ENCODE measurements at places on chromosomes 3 and 15. TPM values are rescaled to one million over a fixed set of nuclear protein-coding genes. Genes with fewer than 3 reads are reported as not detected.

GRCh38 chr15:86650094-86650493, 570.4 kb downstream of the AGBL1 start:
- H3K27ac ChIP-seq, result no peak overlapping the region
- H3K27me3 ChIP-seq, result no peaks in the 10 kb centered on the region
- no peak overlapping the region for H3K4me3 ChIP-seq

- H3K4me1 ChIP-seq, result no peaks in the 10 kb centered on the region
- H3K27me3 ChIP-seq, result no peaks in the 10 kb centered on the region
- no peak overlapping the region for H3K27ac ChIP-seq
- no peaks in the 10 kb centered on the region for H3K36me3 ChIP-seq
- no peak for DNase-seq
Observed at GRCh38 chr3:127120851-127121647, 71.9 kb upstream of the PRR23E start.

- H3K27me3 ChIP-seq, result no peaks in the 10 kb centered on the region
- H3K4me1 ChIP-seq, result no peaks in the 10 kb centered on the region
- no peaks in the 10 kb centered on the region for H3K36me3 ChIP-seq
- DNase-seq, result no peak
- no peak overlapping the region for H3K4me3 ChIP-seq
Observed at GRCh38 chr3:32276279-32276841, 37.9 kb downstream of the CMTM8 start.

- H3K4me1 ChIP-seq, result no peaks in the 10 kb centered on the region
- no peak for DNase-seq
- H3K4me3 ChIP-seq, result no peak overlapping the region
- H3K27ac ChIP-seq, result no peak overlapping the region
- H3K27me3 ChIP-seq, result no peaks in the 10 kb centered on the region
Observed at GRCh38 chr3:83655083-83655482, 1303.7 kb upstream of the CADM2 start.

GRCh38 chr3:56862352-56863062, 60.8 kb upstream of the ARHGEF3 start:
- H3K27ac ChIP-seq, result no peak overlapping the region
- H3K27me3 ChIP-seq, result no peaks in the 10 kb centered on the region
- no peaks in the 10 kb centered on the region for H3K4me1 ChIP-seq
- H3K4me3 ChIP-seq, result no peak overlapping the region
- H3K36me3 ChIP-seq, result no peaks in the 10 kb centered on the region

- no peaks in the 10 kb centered on the region for H3K36me3 ChIP-seq
- H3K4me1 ChIP-seq, result no peaks in the 10 kb centered on the region
- peak within 1 kb of the TSS; percentile 54 for H3K27ac ChIP-seq
- H3K4me3 ChIP-seq, result peak within 1 kb of the TSS; percentile 55
Observed at GRCh38 chr3:25427942-25428788, at the start of gene RARB. Gene RARB, plus strand, starts transcription at chr3:25428263. Its CDS starts 469 bp downstream, at chr3:25428732.

DNA sequence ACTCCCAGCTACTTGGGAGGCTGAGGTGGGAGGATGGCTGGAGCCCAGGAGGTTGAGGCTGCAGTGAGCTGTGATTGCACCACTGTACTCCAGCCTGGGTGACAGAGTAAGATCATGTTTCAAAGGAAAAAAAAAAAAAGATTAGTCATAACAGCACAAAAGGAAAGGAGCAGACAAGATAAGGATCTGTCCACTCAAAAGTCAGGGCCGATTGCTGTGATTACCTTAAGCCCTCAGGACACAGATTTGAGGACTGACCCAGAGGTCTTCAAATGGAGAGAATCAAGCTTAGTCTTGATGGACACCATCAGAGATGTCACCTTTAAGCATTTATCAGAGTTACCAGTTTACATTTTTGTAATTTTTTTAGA, 23.9 kb upstream of the HEG1 start:
- DNase-seq, result no peak
- H3K27ac ChIP-seq, result no peak overlapping the region
- no peaks in the 10 kb centered on the region for H3K4me1 ChIP-seq
- no peak overlapping the region for H3K4me3 ChIP-seq
- no peaks in the 10 kb centered on the region for H3K27me3 ChIP-seq

- H3K36me3 ChIP-seq, result no peaks in the 10 kb centered on the region
- no peak for DNase-seq
- no peaks in the 10 kb centered on the region for H3K4me1 ChIP-seq
- H3K4me3 ChIP-seq, result no peak overlapping the region
- no peak overlapping the region for H3K27ac ChIP-seq
Observed at GRCh38 chr3:12829404-12829803, 12.0 kb downstream of the RPL32 start.

DNA sequence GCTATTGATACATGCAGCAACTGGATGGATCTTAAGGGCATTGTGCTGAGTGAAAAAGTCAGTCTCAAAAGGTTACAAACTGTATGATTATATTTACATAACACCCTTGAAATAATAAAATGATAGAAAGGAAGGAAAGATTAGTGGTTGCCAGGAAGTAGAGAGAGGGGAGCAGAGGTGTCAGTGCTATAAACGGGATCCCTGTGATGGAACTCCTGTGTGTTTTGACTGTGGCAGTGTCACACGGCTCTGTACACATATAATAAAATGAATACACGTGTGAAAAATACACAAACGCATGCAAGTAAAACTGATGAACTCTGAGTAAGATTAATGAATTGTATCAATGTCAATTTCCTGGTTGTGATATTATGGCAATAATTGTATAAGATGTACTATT, 60.3 kb downstream of the TCAIM start:
- H3K4me3 ChIP-seq, result no peak overlapping the region
- H3K27ac ChIP-seq, result no peak overlapping the region
- no peaks in the 10 kb centered on the region for H3K4me1 ChIP-seq
- H3K36me3 ChIP-seq, result peaks cover 22% of the 10 kb centered on the region
- no peak for DNase-seq
- no peaks in the 10 kb centered on the region for H3K27me3 ChIP-seq

GRCh38 chr3:100465892-100466777, 26.3 kb upstream of the TMEM45A start:
- no peak overlapping the region for H3K27ac ChIP-seq
- H3K27me3 ChIP-seq, result no peaks in the 10 kb centered on the region
- no peak overlapping the region for H3K4me3 ChIP-seq
- no peaks in the 10 kb centered on the region for H3K4me1 ChIP-seq
- H3K36me3 ChIP-seq, result no peaks in the 10 kb centered on the region

- no peak for DNase-seq
- H3K27ac ChIP-seq, result no peak overlapping the region
- H3K4me1 ChIP-seq, result no peaks in the 10 kb centered on the region
- H3K36me3 ChIP-seq, result no peaks in the 10 kb centered on the region
- no peaks in the 10 kb centered on the region for H3K27me3 ChIP-seq
Observed at GRCh38 chr15:46523701-46524100, 888.9 kb downstream of the SQOR start.

DNA sequence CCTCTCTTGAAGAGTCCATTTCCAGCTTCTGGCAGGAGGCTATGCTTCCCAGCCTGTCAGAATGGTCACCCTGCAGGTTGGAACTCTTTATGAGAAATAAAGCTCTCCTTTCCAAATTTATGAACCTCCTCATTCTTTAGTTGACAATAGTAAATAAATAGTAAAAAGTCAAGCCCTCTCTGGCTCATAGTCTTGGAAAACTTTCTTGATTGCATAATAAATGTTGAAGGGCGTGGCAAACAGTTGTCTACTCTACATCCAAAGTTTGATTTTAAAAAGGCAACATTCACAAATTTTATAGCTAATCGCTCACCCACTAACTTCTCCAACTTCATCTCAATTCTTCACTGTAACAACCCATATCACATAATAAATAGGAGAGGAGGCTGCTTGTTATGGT, 58.8 kb downstream of the MCF2L2 start:
- DNase-seq, result no peak
- no peak overlapping the region for H3K4me3 ChIP-seq
- no peaks in the 10 kb centered on the region for H3K27me3 ChIP-seq
- H3K4me1 ChIP-seq, result no peaks in the 10 kb centered on the region

- H3K4me3 ChIP-seq, result no peak overlapping the region
- H3K27ac ChIP-seq, result no peak overlapping the region
- no peaks in the 10 kb centered on the region for H3K27me3 ChIP-seq
- DNase-seq, result no peak
Observed at GRCh38 chr3:13688034-13688433, 139.1 kb downstream of the FBLN2 start.

GRCh38 chr3:165502707-165503106, 306.5 kb upstream of the SLITRK3 start:
- no peaks in the 10 kb centered on the region for H3K36me3 ChIP-seq
- no peak overlapping the region for H3K27ac ChIP-seq
- H3K27me3 ChIP-seq, result no peaks in the 10 kb centered on the region
- H3K4me3 ChIP-seq, result no peak overlapping the region
- H3K4me1 ChIP-seq, result peaks cover 16% of the 10 kb centered on the region

DNA sequence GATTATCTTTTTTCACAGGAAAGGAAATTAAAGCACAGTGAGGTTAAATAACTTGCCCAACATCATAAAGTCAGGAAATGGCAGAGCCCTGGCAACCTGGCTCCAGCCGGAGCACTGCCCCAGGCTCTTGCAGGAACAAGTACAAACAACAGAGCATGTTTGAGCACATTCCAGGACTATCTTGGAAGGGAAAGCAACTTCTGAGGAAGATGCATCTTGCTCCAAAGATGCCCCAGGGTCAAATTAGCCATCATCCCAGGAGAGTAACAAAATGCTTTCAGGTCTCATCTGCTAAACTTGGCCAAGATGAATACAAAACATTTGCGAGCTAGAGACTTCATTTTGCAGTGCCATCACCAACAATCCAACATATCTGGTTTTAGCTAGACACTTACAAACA, 162.4 kb upstream of the LRRN1 start:
- no peaks in the 10 kb centered on the region for H3K27me3 ChIP-seq
- no peaks in the 10 kb centered on the region for H3K36me3 ChIP-seq
- H3K27ac ChIP-seq, result no peak overlapping the region
- no peak overlapping the region for H3K4me3 ChIP-seq
- DNase-seq, result no peak

DNA sequence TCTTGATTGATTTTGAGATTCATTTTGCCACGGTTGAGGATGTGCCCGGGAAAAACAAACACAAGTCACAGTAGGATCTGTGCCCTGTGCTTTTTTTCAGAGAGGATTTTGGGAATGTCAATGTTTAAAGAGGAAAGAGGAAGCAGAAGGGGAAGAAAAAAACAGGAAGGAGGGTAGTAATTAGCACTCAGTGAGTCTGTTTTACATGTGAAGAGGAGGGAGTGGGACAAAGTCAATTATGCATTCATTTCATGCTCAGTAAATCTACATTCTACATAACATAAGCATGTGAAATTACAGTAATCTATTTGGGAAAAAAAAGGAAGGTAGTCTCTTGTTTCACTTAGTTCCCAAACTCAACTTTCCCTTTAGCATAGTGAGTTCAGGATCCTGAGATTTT, 18.3 kb upstream of the CD200 start:
- H3K36me3 ChIP-seq, result no peaks in the 10 kb centered on the region
- H3K4me1 ChIP-seq, result no peaks in the 10 kb centered on the region
- no peak for DNase-seq
- H3K27me3 ChIP-seq, result no peaks in the 10 kb centered on the region

DNA sequence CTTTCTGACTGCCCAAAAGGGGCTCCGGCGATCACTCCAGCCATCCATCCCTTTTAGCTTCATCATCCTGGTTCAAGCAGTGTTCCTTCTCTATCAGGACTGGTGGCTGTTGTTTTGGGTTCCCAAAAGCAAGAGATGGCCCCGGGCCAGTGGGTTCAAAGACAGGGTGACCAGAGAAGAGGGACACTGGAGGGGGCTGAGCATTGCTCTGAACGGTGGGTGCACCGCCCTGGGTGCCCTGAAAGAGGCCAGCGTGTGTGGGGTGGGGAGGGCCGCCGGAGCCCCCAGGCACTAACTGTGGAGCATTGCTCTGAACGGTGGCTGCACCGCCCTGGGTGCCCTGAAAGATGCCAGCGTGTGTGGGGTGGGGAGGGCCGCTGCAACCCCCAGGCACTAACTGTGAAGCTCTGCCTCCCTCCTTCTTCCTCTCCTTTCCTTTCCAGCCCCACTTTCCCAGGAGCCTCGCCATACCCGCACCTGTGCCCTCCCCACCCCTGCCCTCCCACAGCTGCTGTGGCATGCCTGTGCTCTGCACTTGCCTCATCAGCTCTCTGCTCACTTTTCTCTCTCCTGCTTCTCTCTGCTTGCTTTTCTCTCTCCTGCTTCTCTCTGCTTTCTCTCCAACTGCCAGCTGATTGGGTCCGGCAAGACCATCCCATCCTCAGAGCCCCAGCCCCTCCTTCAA, 37.4 kb upstream of the OR4F6 start:
- H3K4me3 ChIP-seq, result no peak overlapping the region
- H3K4me1 ChIP-seq, result no peaks in the 10 kb centered on the region
- no peak for DNase-seq
- no peaks in the 10 kb centered on the region for H3K36me3 ChIP-seq
- no peak overlapping the region for H3K27ac ChIP-seq

GRCh38 chr3:67875338-67875737, 220.9 kb upstream of the SUCLG2 start:
- H3K36me3 ChIP-seq, result no peaks in the 10 kb centered on the region
- DNase-seq, result no peak
- H3K4me1 ChIP-seq, result no peaks in the 10 kb centered on the region
- H3K27ac ChIP-seq, result no peak overlapping the region
- H3K27me3 ChIP-seq, result no peaks in the 10 kb centered on the region

DNA sequence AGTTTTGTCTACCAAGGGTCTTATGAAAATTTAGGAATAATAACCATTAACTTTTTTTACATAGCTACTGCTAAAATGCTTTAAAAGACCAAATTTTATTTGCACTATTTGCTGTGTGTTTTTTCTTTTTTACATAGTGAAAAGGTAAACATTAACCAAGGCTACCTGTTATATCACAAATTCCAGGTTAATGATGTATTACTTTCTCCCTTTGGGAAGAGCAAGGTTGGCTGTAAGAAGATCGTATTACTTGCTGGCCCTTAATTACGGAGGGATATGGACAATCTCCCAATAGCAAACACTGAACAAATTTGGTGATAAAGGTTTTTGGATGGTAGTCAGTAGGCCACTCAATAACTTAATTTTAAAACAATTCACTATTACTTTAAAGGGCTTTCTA, 22.4 kb downstream of the LRRC58 start:
- no peak for DNase-seq
- peaks cover 30% of the 10 kb centered on the region for H3K36me3 ChIP-seq
- H3K27me3 ChIP-seq, result no peaks in the 10 kb centered on the region
- no peaks in the 10 kb centered on the region for H3K4me1 ChIP-seq
- no peak overlapping the region for H3K4me3 ChIP-seq

NOP10 gene
- 56.2 TPM for total RNA-seq

DUOXA1 gene
- total RNA-seq, result not detected

LDHAL6B gene
- total RNA-seq, result not detected

ETV5 gene
- 4.7 TPM for total RNA-seq

OXTR gene
- total RNA-seq, result not detected

GRIP2 gene
- total RNA-seq, result 0.80 TPM

NDUFB4 gene
- 98.4 TPM for total RNA-seq

XCR1 gene
- total RNA-seq, result not detected

KBTBD12 gene
- total RNA-seq, result 3.3 TPM

SLC38A3 gene
- total RNA-seq, result not detected

ASB14 gene
- total RNA-seq, result not detected

SLC25A20 gene
- 138 TPM for total RNA-seq

RAB6B gene
- 0.80 TPM for total RNA-seq

NR2E3 gene
- 1.3 TPM for total RNA-seq

Data from Peyer's patch (tissue), 4 donors.